ENCODE measurements at places on chromosomes 5 and 9. TPM values are rescaled to one million over a fixed set of nuclear protein-coding genes. Genes with fewer than 3 reads are reported as not detected.
A peak's percentile ranks its signal among the peaks of the same experiment; 100 is the strongest.

Gene TTLL11
- 4.5 TPM for total RNA-seq

Gene FRMD3
- 0.68 TPM for total RNA-seq

DNA sequence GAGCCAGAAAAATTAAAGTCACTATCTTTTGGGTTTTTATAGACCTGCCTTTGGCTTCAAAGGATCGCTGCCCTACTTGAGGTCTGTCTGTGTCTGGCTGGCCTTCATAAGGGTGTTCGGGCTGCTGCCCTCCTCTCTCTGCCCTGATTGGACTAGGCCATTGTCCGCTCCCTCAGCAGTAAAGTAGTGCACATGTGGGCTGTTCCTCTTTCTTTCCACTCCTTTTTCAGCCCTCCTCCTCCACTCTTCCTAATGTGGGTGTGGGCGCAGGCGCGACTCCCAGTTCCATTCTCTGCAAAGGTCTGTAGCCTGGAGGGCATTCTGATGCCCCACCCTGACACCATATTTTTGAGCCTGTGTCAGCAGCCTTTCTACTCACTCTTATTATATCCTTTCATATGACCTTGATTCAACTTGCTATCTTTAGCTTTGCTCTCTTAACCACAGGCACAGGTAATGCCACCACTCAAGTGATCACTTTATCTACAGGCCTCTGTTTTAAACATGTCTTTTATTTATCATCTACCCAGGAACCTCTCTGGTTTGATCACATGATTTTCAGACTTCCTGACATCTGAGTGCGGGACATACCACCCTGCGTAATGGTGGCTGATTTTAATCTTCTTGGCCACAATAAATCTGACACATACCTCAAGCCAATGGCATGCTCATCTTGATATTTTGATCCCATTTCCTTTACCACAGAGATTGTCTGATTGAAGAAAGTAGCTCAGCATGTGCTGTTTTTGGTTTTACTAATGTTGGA lies 144.5 kb downstream of the AOPEP start:
- H3K36me3 ChIP-seq, result no peaks in the 10 kb centered on the region
- no peaks in the 10 kb centered on the region for H3K27me3 ChIP-seq
- DNase-seq, result peak; percentile 20
- H3K27ac ChIP-seq, result no peak overlapping the region
- peaks cover 26% of the 10 kb centered on the region for H3K4me1 ChIP-seq
- peak overlapping the region; percentile 34 for H3K4me3 ChIP-seq

DNA sequence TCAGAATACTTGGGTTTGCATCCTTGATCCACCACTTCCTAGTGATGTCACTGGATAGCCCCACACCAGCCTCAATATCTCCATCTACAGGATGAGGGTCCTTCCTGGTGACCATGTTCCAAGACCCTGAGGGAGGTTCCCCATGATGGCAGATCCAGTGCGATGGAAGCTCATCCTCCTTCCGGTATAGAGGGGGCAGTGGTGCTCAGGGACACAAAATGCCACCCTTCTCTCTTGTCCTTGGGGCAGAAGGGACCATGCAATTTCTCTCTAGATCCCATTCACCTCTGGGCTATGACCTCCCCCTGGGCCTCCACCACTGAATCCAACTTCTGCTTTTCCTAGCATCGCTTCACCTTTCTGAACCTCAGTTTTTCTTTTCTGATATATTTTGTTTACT lies 5.4 kb upstream of the SLC25A51 start:
- peaks cover 11% of the 10 kb centered on the region for H3K4me1 ChIP-seq
- no peaks in the 10 kb centered on the region for H3K27me3 ChIP-seq
- H3K27ac ChIP-seq, result no peak overlapping the region
- H3K36me3 ChIP-seq, result no peaks in the 10 kb centered on the region

DNA sequence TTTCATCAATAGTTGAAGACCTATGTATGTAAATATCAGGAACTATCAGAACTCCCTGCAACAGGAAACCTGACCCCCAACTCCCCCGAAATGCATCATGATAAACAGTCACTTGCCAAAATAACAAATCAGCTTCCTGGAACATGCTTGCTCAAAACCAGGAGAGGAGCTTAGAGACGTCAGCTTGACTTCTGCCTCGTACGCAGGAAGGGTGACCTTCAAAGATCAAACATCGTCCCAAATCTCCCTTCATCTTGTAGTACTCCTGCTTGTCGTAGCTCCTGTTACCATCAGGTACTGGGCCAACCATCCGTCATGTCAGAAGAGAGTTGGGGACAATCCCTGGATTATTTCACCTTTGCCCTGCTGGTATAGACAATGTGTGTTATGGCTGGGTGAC lies 396.1 kb downstream of the GADD45G start:
- no peak overlapping the region for H3K4me3 ChIP-seq
- no peaks in the 10 kb centered on the region for H3K36me3 ChIP-seq
- H3K27me3 ChIP-seq, result no peaks in the 10 kb centered on the region
- H3K4me1 ChIP-seq, result peaks cover 17% of the 10 kb centered on the region
- no peak for DNase-seq

GRCh38 chr9:136111190-136111589 lies 7.5 kb downstream of the TMEM250 start:
- H3K4me1 ChIP-seq, result peaks cover 88% of the 10 kb centered on the region
- DNase-seq, result no peak
- no peak overlapping the region for H3K27ac ChIP-seq
- no peak overlapping the region for H3K4me3 ChIP-seq
- no peaks in the 10 kb centered on the region for H3K36me3 ChIP-seq

GRCh38 chr9:124032247-124032646 lies 20.7 kb downstream of the LHX2 start:
- no peak overlapping the region for H3K4me3 ChIP-seq
- H3K4me1 ChIP-seq, result no peaks in the 10 kb centered on the region
- peaks cover 8% of the 10 kb centered on the region for H3K27me3 ChIP-seq
- DNase-seq, result no peak

DNA sequence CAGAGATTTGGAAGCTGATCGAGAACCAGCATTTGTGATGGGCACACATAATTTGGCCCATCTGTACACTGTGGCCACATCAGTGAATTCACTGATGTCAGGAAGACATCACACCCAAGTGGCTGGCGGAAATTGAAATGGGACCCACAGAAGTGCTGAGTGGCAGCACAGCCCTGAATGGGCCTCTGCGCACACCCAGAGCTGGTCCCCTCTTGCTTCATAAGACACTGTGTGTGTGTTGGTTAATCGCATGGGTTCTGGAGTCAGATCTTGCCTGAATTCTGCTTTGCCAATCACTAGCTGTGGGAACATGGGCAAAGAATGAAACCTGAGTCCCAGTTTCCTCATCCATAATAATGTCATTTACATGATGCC lies 72.2 kb downstream of the PCSK5 start:
- H3K4me3 ChIP-seq, result no peak overlapping the region
- H3K36me3 ChIP-seq, result no peaks in the 10 kb centered on the region
- H3K27ac ChIP-seq, result no peak overlapping the region
- DNase-seq, result no peak

DNA sequence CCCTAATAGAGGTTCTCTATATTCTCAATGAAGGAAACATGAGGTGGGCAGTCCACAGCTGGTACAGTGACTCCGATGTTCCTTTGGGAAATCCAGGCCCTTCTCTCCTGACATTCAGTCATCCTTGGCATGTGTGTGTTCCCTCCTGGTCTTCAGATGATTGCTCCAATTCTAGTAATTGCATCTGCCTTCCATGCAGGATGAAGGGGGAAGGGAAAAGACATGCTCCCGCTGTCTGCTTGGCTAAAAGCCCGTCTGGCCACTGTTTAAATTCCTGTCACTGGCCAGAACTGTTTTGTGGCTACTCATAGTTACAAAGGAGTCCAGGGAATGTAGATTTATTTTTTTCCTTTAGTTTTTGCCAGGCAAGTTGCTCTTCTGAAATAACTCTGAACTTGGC lies 65.0 kb downstream of the MAST4 start:
- H3K4me3 ChIP-seq, result no peak overlapping the region
- DNase-seq, result no peak
- H3K27ac ChIP-seq, result no peak overlapping the region
- no peaks in the 10 kb centered on the region for H3K27me3 ChIP-seq

DNA sequence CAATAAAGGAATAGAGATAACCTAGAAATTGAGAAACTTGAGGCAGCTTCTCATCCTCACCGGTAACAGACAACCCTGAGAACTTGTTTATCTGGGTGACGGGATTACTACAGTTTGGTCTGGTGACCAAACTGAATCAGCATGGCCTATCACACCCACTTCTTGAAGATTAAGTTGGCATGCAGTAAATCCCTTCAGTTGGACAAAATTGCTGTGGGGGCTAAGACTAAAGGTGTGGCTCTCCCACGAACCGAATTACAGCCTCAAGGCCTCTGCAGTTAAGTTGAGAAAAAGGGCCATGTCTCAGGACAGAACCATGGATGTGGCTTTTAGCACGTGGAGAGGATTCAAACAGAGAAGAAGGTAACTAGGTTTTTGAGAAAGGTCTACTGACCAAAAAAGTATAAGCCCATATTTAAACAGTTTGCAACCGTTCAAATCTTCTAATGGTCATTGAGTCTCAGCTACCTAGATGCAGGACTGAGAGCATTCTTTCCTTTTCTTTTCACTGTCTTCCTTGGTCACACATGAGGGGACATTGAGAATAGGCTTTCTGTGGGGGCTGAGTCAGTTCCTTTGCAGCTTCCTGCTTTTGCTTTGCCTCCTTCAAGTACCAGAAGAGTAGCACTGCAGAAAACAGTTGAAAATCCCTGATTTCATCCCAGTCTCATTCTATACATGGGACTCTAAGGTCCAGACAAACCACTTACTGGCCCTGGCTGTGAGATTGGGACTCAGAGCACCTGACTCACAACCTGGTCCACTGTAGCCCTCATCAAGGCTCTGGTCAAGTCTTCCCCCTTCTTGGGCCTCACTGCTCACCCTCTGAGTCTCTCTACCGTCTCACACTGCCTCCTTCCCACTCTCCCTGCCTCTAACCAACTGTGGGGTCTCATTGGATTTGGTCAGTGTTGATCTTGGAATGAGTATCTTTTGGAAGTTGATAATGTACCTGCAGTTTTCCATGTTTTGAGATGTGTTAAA lies 30.9 kb downstream of the PDE6A start:
- H3K4me1 ChIP-seq, result no peaks in the 10 kb centered on the region
- H3K4me3 ChIP-seq, result no peak overlapping the region
- no peaks in the 10 kb centered on the region for H3K27me3 ChIP-seq
- no peak overlapping the region for H3K27ac ChIP-seq
- H3K36me3 ChIP-seq, result no peaks in the 10 kb centered on the region
- DNase-seq, result no peak

DNA sequence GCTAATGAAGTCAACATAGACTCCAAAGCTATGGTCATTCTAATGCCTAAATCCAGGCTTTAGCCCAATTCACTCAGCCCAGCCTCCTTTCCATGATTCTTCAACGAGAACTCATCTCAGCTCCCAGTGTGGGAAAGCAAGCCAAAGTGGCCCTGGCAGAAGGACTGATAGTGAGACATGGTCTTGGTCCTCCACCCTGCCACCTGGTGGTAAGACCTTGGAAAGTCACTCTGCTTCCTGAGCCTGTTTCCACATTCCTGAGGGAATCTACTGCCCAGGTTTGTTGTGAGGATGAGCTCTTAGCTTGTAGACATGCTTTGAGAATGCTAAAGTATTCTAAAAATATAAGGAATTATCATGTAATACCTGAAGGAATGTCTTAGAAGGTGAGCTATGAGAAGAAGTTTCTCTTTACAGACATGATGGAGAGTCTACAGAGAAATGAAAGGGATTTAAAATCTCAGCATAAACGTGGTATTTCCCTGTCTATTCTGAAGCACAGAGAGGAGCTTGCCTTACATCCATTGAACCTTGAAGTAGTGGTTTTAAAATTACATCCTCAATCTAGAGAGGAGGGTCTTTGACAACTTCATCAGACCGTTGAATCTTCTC lies 173.5 kb downstream of the TRIM32 start:
- no peak overlapping the region for H3K4me3 ChIP-seq
- no peaks in the 10 kb centered on the region for H3K4me1 ChIP-seq
- no peaks in the 10 kb centered on the region for H3K27me3 ChIP-seq
- no peaks in the 10 kb centered on the region for H3K36me3 ChIP-seq

DNA sequence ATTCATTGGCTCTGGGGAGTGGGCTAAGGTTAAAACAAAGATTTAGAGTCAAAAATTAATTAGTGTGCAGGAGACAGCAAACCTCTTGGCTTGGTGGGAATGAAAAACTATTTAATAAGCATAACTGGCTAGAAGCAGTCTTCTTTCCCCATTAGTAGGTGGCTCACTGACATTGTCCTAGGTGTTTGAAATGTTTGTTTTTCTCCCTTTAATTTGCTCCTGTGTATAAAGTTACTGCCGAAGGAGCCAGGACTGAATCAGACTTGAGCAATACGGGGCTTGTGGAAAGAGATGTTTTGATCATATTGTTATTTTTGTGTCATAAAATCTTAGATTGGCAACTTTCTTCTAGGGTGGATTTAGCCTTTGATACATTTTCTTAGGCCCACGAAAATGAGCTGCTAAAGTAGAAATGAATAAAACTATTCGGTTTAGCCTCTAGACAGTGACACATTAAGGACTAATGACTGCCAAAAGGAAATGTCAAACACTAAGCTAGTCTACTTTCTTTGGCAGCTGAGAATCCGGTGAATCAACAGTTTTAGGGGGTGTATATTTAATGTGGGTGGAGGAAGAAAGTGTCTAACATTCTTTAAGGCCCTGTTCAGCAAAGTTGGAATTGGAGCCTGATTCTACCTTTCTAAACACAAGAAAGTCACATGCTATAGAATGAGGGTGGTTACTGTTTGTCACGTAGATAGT lies 30.2 kb downstream of the LRRTM2 start:
- no peaks in the 10 kb centered on the region for H3K27me3 ChIP-seq
- no peak for DNase-seq
- H3K36me3 ChIP-seq, result no peaks in the 10 kb centered on the region
- no peak overlapping the region for H3K4me3 ChIP-seq
- no peak overlapping the region for H3K27ac ChIP-seq

DNA sequence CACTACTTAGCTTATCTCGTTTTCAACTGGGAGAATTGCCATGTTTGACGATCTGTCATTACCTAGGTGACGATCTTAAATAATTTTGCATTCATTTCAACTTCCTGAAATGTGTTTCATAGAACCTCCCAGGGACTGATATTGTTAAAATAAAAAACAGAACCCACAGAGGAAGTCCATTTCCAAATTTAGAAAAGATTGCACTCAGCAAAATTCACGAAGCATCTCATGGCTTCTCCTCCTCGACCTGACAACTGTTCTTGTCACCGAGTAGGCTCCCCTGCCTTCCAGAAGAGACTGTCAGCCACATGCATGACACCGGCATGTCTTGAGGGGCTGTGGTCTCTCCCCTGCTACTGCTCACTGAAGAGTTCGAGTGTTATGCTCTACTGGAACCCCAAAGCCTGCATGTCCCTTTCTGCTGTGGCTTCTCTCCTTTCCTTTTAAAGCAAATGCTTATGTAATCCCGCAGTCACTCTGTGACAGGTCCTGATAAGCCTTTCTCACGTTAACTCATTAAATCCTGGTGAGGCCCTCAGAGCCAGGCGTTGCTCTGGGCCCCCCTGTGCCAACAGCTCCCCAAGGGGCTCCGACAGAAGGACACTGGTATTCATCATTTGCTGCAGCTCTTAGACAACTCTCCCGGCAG lies 26.8 kb upstream of the ANKRD33B start:
- H3K27me3 ChIP-seq, result peaks cover 3% of the 10 kb centered on the region
- peaks cover 15% of the 10 kb centered on the region for H3K4me1 ChIP-seq
- no peak for DNase-seq
- H3K27ac ChIP-seq, result no peak overlapping the region
- no peak overlapping the region for H3K4me3 ChIP-seq
- no peaks in the 10 kb centered on the region for H3K36me3 ChIP-seq
